ENCODE measurements at places on chromosomes 3 and 15. TPM values are rescaled to one million over a fixed set of nuclear protein-coding genes. Genes with fewer than 3 reads are reported as not detected.

GRCh38 chr3:33363113-33363800 lies 76.9 kb downstream of the UBP1 start:
- DNase-seq: no peak
- H3K36me3 ChIP-seq: no peaks in the 10 kb centered on the region
- no peak overlapping the region for H3K4me3 ChIP-seq
- no peak overlapping the region for H3K27ac ChIP-seq
- H3K27me3 ChIP-seq: no peaks in the 10 kb centered on the region
- H3K4me1 ChIP-seq: no peaks in the 10 kb centered on the region

- H3K4me3 ChIP-seq: no peak overlapping the region
- H3K36me3 ChIP-seq: no peaks in the 10 kb centered on the region
- no peaks in the 10 kb centered on the region for H3K27me3 ChIP-seq
- DNase-seq: no peak
- H3K4me1 ChIP-seq: no peaks in the 10 kb centered on the region
Measured at GRCh38 chr3:63523100-63523499, 129.4 kb upstream of the SNTN start.

- H3K36me3 ChIP-seq: no peaks in the 10 kb centered on the region
- H3K27me3 ChIP-seq: no peaks in the 10 kb centered on the region
- H3K27ac ChIP-seq: no peak overlapping the region
- peaks cover 14% of the 10 kb centered on the region for H3K4me1 ChIP-seq
Measured at GRCh38 chr3:5035692-5036391, 56.6 kb downstream of the BHLHE40 start.

GRCh38 chr3:108001457-108001856 lies 89.4 kb downstream of the CD47 start:
- H3K27ac ChIP-seq: no peak overlapping the region
- H3K36me3 ChIP-seq: no peaks in the 10 kb centered on the region
- no peaks in the 10 kb centered on the region for H3K4me1 ChIP-seq
- no peak overlapping the region for H3K4me3 ChIP-seq
- no peaks in the 10 kb centered on the region for H3K27me3 ChIP-seq
- no peak for DNase-seq

DNA sequence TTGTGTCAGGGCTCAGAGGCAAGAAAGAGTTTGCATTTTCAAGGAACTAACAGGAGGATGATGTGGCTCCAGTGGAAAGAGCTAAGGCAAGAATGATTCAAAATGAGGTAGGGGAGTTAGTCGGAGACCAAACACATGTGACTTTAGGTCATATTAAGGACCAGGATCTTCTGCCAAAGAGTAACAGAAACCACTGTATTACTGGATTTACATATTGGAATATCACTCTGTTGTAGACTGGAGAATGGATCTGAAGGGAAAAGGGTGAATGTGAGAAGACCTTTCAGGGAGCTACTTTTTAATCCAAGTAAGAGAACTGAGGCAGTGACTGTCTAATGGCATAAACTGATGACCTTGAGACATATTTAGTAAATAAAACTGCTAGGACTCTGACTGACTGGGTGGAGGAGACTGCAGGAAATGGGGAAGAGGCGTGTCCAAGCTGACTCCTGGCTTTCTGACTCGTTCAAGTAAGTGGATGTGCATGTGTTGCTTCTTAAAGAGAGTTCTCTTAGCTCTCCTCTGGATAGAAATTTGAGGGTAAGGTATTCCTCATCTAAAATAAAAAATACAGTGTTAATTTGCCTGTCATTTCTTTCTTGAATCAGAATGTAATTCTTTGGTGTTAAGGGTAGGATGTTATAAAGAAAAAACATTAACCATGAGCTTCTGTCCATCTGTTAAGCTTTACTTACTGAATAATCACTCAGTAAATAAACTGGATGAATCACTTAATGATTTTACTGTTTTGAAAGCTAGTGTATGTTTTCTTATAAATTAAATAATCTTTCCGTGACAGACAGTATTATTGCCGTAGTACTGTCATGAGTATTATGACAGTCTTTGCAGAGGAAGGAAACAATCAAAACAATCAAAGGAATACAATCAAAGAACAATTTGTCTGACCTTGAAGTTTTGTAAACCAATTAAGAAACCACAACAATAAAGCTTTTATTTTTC lies 58.3 kb upstream of the CFAP20DC start:
- DNase-seq: no peak
- H3K4me3 ChIP-seq: no peak overlapping the region
- H3K27ac ChIP-seq: no peak overlapping the region

DNA sequence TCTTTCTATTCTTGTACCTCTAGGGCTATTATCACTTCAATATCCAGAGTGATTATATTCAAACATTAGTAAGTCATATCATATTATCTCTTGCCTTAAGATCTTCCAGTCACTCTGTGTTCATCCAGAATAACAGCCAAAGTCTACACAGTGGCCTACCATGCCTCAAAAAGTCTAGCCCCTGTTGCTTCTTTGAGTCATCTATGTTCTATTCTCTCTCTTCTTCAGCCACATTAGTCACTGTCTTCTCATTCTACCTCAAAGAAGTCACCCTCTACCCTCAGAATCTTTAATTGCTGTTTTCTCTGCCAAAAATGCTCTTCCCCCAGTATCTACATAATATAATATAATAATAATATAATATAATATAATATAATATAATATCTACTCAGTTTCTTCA lies 356.0 kb downstream of the NLGN1 start:
- no peaks in the 10 kb centered on the region for H3K36me3 ChIP-seq
- no peak overlapping the region for H3K4me3 ChIP-seq
- no peaks in the 10 kb centered on the region for H3K27me3 ChIP-seq
- DNase-seq: no peak
- no peaks in the 10 kb centered on the region for H3K4me1 ChIP-seq
- H3K27ac ChIP-seq: no peak overlapping the region

GRCh38 chr15:77282333-77282732 lies 137.6 kb downstream of the PEAK1 start:
- no peaks in the 10 kb centered on the region for H3K4me1 ChIP-seq
- no peaks in the 10 kb centered on the region for H3K27me3 ChIP-seq
- no peaks in the 10 kb centered on the region for H3K36me3 ChIP-seq
- H3K27ac ChIP-seq: no peak overlapping the region
- H3K4me3 ChIP-seq: no peak overlapping the region
- DNase-seq: no peak

GRCh38 chr3:116579840-116580239 lies 129.7 kb upstream of the TUSC7 start:
- no peak for DNase-seq
- no peaks in the 10 kb centered on the region for H3K4me1 ChIP-seq
- no peaks in the 10 kb centered on the region for H3K27me3 ChIP-seq
- no peak overlapping the region for H3K27ac ChIP-seq
- no peaks in the 10 kb centered on the region for H3K36me3 ChIP-seq

GRCh38 chr3:24490151-24490550 lies 4.5 kb downstream of the THRB start:
- no peaks in the 10 kb centered on the region for H3K4me1 ChIP-seq
- no peaks in the 10 kb centered on the region for H3K36me3 ChIP-seq
- H3K4me3 ChIP-seq: no peak overlapping the region
- peaks cover 14% of the 10 kb centered on the region for H3K27me3 ChIP-seq
- no peak for DNase-seq

GRCh38 chr3:4595710-4596113 lies 102.6 kb downstream of the ITPR1 start:
- H3K4me3 ChIP-seq: no peak overlapping the region
- DNase-seq: no peak
- no peak overlapping the region for H3K27ac ChIP-seq

GRCh38 chr15:69896606-69897005 lies 201.1 kb downstream of the TLE3 start:
- no peak overlapping the region for H3K4me3 ChIP-seq
- H3K36me3 ChIP-seq: no peaks in the 10 kb centered on the region

- H3K27me3 ChIP-seq: no peaks in the 10 kb centered on the region
- no peaks in the 10 kb centered on the region for H3K4me1 ChIP-seq
- DNase-seq: no peak
- H3K27ac ChIP-seq: no peak overlapping the region
Measured at GRCh38 chr3:188801393-188801792, 370.4 kb upstream of the TPRG1 start.

DNA sequence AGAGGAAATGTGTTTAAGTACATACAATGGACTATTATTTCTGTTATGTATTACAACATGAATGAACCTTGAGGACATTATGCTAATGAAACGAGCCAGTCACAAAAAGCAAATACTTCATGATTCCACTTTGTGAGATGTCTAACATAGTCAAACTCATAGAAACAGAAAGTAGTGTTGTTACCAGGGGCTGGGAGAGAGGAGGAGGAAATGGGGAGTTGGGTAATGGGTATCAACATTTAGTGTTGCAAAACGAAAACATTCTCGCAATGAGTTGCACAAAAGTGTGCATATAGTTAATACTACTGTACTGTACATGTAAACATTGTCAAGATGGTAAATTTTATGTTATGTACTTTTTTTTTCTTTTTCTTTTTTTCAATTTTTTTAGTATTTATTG lies 194.3 kb downstream of the IL5RA start:
- no peaks in the 10 kb centered on the region for H3K36me3 ChIP-seq
- no peaks in the 10 kb centered on the region for H3K27me3 ChIP-seq
- no peak overlapping the region for H3K4me3 ChIP-seq
- no peaks in the 10 kb centered on the region for H3K4me1 ChIP-seq

DNA sequence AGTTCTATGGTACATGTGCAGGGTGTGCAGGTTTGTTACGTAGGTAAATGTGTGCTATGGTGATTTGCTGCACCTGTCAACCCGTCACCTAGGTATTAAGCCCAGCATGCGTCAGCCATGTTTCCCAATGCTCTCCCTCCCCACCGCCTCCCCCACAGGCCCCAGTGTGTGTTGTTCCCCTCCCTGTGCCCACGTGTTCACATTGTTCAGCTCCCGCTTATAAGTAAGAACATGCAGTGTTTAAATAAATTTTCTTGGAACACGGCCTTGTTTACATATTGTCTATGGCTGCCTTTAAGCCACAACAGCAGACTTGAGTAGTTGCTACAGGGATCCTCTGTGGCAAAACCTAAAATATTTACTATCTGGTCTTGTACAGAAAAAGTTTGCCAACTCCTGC lies 41.3 kb upstream of the CORO2B start:
- no peaks in the 10 kb centered on the region for H3K27me3 ChIP-seq
- H3K4me3 ChIP-seq: no peak overlapping the region
- H3K4me1 ChIP-seq: no peaks in the 10 kb centered on the region
- no peak for DNase-seq

GRCh38 chr15:99582508-99582960 lies 16.8 kb downstream of the MEF2A start:
- H3K27ac ChIP-seq: no peak overlapping the region
- no peaks in the 10 kb centered on the region for H3K36me3 ChIP-seq
- H3K4me3 ChIP-seq: no peak overlapping the region
- H3K4me1 ChIP-seq: peaks cover 4% of the 10 kb centered on the region
- H3K27me3 ChIP-seq: no peaks in the 10 kb centered on the region

The ELP6 gene
- 64.4 TPM for polyA plus RNA-seq

The CIB2 gene
- polyA plus RNA-seq: 1.5 TPM

The PRR20G gene
- polyA plus RNA-seq: not detected

The TRPM1 gene
- polyA plus RNA-seq: not detected

The MESP2 gene
- not detected for polyA plus RNA-seq

The GCHFR gene
- polyA plus RNA-seq: 77.3 TPM
